GM12892 (cell line): ENCODE measurements at places on chromosomes 4 and X.

DNA sequence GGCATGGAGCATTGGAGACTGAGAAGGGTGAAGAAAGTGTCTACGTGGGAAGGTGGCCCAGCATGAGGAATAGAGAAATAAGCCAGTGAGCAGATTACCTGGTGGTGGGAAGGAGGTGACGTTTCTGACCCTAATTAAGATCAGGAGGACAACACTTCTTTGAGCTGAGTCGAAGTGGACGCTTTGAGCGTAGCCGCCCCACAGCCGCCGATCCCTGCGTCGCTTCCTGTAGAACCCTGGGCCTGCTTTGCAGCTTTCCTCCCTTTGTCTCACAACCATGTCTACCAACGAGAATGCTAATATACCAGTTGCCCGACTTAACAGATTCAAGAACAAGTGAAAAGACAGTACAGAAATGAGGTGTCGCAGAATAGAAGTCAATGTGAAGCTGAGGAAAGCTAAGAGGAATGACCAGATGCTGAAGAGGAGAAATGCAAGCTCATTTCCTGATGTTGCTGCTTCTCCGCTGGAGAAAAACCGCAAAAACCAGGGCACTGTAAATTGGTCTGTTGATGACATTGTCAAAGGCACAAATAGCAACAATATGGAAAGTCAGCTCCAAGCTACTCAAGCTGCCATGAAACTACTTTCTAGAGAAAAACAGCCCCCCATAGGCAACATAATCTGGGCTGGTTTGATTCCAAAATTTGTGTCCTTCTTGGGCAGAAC, 6.4 kb upstream of the ANTXR2 start:
- DNase-seq, result no peak

- DNase-seq, result no peak
Observed at GRCh38 chrX:46791927-46792809, 33.2 kb upstream of the SLC9A7 start.

- no peak for DNase-seq
Observed at GRCh38 chr4:88308587-88308986, 24.2 kb upstream of the PPM1K start.

GRCh38 chr4:168710353-168710946, 213.6 kb downstream of the PALLD start:
- DNase-seq, result no peak

DNA sequence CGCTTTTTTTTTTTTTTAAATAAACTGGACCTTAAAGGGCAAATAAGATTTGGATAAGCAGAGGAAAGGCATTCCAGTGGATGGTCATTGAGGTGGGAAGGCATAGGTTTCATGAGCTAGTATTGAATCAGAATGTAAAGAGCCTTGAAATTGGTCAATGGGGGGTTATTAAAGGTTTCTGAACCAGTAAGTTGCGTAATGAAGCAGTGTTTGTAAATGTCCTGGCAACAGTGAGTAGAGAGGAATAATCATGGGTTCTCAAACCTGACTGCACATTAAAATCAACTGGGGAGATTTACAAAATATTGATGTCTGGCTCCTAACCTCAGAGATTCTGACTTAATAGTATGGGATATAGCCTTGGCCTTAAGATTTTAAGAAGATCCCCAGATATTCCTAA, 23.2 kb upstream of the AMOT start:
- DNase-seq, result no peak

DNA sequence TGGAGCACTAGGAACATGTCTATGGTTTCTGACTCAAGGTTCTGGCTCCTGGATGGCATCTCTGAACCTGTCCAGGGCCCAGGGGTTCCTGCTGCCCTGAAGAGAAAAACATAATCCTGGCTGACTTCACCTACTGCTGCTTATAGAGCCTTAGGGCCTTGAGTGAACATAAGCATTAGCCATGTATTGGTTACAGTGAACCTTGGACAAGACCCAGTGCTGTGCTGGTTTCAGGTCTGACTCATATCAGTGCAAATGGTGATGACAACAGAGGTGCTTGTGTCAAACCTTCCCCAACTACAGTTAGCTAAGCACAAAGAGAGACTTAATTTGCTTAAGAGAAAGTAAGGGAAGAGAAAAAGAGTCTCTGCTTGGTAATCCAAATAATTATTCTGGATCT, 1047.2 kb downstream of the GLUD2 start:
- DNase-seq, result no peak

GRCh38 chrX:119871245-119871598, 311 bp downstream of the RNF113A start:
- no peak for DNase-seq

DNA sequence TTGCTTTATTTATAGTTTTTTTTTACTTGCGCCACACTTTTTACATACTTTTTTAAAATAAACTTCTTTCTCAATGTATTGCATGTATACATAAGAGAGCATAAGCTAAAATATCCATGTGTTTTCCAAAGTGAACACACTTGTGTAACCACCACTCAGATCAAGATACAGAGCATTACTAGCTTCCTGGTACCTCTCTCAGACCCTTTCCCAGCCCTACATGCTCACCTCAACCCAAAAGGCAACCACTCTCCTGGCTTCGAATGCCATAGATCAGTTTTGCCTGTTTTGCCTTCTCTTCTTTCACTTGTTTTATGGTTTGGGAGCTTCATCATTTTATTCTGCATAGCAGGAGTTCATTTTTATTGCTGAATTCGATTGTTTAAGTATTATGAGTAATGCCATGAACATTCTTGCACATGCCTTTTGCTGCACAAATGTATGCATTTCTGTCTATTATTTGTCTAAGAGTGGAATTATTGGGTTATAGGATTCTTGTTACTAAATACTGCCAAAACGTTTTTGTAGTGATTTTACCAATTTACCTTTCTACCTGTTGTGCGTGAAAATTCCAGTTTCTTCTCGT, 45.9 kb upstream of the NUDT6 start:
- DNase-seq, result no peak

DNA sequence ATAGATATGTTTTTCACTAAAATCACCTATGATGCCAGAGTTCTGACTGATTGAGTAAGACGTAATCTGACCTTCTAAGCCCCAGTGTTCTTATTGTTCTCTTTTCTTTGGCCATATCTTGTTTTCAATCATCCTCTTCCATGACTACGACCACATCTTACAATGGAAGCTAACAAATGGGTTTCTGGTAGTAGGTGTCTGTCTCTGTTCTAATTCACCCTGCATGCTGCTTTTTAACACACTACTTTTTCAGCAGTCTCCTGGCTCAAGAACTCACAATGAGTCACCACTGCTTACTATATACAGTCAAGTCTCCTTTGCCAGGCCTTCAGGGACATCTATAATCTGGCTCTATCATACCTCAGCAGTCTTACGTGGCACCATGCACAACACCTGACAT, 146.1 kb downstream of the NEXMIF start:
- no peak for DNase-seq

GRCh38 chr4:122775987-122776836, 43.7 kb downstream of the BBS12 start:
- DNase-seq, result no peak

- no peak for DNase-seq
Observed at GRCh38 chr4:6824071-6824470, 41.5 kb downstream of the KIAA0232 start.

DNA sequence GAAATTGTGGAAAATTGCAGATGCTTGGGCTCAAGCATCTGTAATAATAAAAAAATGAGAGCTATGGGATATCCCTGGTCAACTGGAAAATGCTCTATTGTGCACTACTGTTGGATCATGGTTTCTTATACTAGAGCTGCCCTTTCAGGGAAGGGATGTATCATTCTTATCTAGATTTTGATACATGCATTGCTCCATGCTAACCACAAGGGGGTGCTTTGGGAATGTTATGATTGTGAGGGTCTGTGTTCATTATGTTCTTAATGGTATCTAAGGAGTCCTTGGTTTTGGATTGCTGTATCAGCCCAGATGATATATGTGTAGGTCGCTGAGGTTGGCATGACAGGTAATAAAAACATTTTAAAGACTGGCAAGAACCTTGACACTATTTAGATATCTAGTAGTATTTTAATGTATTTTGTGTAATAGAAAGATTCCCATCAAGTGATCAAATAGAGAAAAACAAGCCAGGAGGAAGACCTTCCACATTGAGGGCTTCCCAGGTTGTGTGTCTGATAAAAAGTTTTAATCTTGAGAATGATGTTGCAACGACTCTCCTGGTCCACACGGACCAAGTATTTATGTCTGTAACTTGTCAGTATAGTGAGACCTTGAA, 49.2 kb upstream of the TLR2 start:
- no peak for DNase-seq

DNA sequence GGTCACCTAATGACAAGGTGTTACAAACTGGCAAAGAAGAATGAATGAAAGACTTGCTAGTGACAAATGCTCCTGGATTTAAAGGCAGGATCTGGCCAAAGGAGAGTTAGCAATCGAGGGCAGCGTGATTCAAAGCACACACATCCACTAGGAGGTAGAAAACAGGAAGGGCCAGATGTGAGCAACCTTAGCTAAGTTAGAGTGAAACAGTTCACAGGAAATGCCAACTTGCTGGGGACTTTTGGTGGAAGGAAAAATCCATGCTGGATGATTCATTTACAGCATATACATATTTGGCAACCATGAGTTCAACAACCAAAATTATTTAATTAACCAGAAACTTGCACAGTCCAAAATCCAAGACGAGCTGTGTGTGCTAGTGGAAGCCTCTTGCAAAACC, 276.9 kb downstream of the PTTG2 start:
- DNase-seq, result no peak

DNA sequence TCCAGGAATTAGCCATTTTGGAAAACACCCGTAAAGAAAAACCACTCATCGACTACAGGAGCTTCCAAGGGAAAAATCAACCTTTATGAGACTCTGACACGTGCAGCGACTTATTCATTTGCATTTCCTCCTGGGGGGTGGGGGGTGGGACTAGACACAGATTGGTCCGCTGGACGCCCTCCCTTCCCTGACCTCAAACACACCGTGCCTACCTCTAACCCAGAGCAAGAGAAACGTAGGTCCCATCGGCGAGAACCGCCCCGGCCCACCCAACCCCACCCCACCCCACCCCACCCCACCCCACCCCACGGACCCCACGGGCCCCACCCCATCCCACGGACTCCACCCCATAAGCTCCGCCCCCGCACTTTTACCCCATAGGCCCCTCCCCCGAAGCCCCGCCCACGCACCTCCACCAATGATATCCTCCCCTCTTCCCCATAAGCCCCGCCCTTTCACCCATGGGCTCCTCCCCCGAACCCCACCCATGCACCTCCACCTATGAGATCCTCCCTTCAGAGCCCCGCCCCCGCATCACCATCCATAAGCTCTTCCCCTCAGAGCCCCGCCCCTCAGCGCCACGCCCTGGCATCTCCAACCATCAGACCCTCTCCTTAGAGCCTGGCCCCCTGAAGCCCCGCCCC, 1.1 kb downstream of the GTPBP6 start:
- DNase-seq, result peak; percentile 79

- DNase-seq, result no peak
Observed at GRCh38 chrX:16963216-16963615, 16.8 kb downstream of the REPS2 start.

DNA sequence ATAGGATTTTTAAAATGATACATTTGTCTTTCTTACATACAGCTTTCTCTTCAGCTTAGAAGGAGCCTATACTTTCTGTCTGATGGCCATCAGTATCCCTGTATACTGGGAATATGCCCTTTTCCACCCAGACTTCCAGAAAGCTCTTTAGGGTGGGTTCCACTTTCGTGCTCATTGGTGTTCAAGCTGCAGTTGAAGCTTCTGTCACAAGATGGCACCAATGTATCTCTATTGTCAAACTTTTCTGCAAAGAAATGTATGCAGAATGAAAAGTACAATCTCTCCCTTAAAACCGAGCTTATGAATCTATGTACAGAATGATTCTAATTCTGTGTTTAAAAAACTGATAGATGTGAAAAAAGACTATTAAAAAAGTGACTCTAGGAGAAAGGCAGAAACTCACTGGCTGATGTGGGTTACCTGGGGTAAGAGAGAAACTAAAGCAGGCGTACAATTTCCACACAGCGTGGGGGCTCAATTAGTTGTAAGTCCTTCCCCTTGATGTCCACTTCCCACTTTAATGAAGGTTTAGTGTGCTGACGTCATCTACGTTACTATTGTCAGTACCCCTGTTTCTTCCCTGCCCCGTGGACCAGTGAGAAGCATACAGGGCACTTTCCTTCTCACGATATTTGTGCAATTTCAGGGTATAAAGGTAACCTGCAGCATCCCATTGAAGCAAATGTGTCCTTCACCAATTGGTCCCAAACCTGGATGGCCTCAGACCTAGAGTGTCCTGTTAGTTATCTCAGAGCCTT, 57.3 kb upstream of the TCEAL2 start:
- no peak for DNase-seq

DNA sequence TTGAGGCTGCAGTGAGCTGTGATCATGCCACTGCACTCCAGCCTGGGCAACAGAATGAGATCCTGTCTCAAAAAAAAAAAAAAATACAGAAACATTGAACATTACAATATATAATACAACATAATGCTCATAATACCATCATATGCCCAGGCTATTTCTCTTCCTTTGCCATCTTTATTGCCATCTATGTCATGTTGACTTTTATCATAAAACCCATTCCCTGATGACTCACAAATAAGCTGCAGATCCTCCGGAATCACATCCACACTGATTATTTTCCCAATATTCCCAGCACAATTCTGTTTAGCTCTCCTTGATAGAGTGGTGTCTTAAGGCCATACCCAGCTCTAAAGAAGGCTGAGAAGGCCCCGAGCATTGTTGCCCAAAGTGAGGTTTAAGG, 9.2 kb upstream of the FBXW7 start:
- DNase-seq, result no peak

DNA sequence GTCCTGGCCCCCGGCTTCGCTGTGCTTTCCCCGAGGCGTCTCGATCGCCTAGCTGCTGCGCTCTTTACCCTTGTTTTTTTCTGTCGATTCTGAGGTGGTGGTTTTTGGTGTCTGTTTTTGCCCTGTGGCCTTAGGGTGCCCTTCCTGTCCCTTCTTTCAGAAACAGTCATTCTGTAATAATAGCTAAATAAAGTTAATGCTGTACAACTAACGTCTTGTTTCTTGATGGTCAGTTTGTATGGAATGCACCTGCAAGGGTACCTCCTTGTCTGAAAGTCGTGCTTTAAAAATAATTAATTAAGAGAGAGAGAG, 686 bp downstream of the FIP1L1 start:
- DNase-seq, result no peak

DNA sequence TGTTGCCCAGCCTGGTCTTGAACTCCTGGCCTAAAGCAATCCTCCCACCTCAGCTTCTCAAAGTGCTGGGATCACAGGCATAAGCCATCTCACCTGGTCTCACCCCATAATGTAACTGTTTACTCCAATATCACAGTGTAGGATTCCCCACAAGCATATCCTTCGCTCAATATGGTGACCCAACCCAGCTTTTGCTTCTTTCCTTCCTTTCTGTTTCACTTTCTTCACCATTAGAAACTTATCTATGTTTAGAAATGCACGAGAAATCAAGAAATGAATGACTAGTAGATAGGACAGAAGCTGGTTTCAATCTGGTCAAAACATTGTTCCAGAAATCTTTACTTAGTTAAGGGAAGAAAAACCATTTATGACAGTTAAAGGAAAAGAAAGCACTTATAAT, 18.9 kb downstream of the TSPAN5 start:
- DNase-seq, result no peak
